ENCODE measurements at places on chromosomes 7 and 10. TPM values are rescaled to one million over a fixed set of nuclear protein-coding genes. Genes with fewer than 3 reads are reported as not detected.

DNA sequence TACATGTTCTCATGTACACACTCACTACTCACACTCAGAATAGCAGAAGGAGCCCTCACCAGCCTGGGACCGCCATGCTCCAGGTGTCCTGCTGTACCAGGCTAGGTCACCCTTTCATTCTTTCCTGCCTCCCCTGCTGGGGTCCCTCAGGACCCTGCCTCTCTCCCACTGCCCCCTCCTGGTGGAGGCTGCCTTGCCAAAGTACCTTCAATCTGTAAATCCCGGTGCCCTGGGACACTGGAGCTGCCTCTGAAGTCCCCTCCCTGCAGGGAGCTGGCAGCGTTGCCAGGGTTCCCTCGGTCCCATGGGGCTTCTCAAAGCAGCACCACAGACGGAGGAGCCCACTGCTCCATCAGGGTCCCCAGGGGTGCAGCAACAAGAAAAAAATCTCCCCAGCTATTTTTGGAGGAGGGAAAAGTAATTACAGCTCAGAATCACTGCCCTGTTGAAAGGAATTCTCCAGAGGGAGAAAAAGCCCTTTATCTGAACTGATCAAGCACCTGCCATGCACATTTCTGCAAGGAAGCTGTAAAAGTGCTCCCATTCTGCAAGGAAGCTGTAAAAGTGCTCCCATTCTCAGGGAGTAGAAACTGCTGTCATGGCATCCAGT lies 259.9 kb downstream of the PTPRN2 start:
- no peaks in the 10 kb centered on the region for H3K36me3 ChIP-seq
- H3K4me3 ChIP-seq = no peak overlapping the region
- H3K27ac ChIP-seq = no peak overlapping the region

DNA sequence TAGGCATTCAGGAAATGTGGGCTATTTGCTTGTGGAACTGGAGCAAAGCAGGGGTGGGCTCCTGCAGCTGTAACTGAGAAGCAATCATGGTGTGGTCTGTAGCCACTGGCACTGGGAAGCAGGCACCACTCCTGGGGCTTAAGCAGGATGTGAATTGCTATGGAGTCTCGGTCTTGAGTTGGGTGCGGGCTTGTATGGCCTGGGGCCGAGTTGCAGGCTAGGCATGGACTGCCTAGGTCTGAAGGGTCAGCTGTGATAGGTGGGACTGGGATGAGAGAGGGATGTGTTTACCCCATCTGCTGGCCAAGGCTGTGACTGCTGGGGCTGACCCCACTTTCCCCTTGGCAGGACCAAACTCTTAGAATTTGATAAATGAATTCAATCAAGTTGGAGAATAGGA lies 43.0 kb downstream of the ADCY1 start:
- H3K4me3 ChIP-seq = no peak overlapping the region
- no peak for DNase-seq
- H3K36me3 ChIP-seq = no peaks in the 10 kb centered on the region

GDF2 gene
- not detected for polyA plus RNA-seq

AKR1C3 gene
- polyA plus RNA-seq = 365 TPM

CFAP69 gene
- 1.7 TPM for polyA plus RNA-seq

DNA sequence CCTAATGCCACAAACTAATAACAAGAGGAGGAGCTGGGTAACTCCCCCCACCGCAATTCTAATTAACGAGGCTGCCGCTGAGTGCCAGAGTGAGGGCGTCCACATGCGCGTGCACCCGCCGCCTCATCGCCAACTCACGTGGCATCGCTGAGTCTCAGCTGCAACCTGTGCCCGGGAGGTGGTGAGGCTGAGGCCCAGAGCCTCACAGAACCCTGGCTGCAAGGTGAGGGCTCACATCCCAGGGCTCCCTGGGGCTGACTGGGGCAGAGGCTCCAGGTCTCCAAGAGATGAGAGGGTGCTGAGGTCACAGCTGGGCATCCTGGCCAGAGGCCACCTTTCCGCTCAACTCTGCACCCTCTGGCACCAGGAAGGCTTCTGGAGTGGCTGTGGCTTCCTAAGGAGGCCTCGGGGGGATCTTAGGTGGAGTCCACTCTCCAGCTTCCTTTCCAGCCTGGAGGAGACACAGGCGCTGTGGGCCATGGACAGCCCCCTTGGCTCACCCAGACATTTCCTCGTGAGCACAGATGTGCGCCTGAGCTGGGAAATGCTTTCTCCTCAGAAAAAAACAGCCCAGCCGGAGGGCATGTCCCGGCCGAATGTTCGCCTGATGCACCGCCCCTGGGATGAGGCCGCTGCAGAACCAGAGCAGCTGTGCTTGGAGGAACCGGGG lies 242.6 kb downstream of the MAD1L1 start:
- peak; percentile 63 for DNase-seq
- no peaks in the 10 kb centered on the region for H3K36me3 ChIP-seq
- H3K4me1 ChIP-seq = peaks cover 21% of the 10 kb centered on the region
- H3K27ac ChIP-seq = no peak overlapping the region

All from psoas muscle (tissue), 8 donors.